Spleen (tissue), 13 donors: ENCODE measurements at places on chromosomes 3 and 15. TPM values are rescaled to one million over a fixed set of nuclear protein-coding genes. Genes with fewer than 3 reads are reported as not detected.

Gene GCNT3
- polyA plus RNA-seq: 0.22 TPM

GRCh38 chr3:111769110-111769991 lies 89.7 kb upstream of the PHLDB2 start:
- no peaks in the 10 kb centered on the region for H3K36me3 ChIP-seq
- no peaks in the 10 kb centered on the region for H3K4me1 ChIP-seq
- no peak overlapping the region for H3K27ac ChIP-seq
- no peak for DNase-seq
- H3K27me3 ChIP-seq: no peaks in the 10 kb centered on the region

DNA sequence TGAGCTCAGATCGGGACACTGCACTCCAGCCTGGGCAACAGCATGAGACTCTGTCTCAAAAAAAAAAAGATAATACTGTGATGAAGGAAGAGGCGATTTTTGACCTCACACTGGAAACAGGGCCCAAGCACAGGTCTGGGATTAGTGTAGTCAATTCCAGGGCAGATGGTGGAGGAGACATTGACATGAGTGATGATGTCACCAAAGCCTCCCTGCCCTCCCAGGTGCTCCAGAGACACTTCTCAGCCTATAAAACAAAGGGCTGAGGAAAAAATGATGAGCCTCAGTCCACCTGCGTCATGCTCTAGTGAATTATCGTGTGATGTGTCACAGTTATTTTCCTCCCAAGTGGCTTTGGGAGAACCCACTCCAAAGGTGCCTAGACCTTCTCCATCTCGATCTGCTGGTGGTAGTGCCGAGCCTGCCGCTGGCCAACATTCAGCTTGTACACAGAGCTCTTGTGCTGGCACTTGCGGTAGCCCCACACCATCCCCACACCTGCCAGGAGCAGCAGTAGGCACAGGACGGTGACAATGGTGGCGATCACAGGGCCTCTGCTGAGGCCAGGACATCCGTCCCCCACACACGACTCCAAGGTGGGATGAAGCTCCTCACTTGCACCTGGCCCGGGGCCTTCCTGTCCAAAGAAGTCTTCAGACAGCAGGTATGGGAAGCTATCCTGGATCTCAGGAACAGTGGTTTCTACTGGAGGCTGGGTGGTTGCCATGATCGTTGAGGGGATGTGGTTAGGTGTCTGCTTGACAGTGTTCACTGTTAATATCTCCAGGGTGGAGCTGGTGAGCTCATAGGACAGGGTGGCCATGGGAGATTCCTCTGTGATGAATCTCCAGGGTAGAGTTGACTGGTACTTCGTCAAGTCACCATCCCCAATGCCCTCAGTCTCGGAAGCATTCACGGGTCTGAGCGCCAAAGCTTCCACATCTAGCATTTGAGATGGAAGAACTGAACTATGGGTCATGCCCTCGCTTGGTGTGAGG lies 38.8 kb downstream of the CRTAP start:
- H3K27ac ChIP-seq: no peak overlapping the region
- no peak for DNase-seq
- H3K27me3 ChIP-seq: no peaks in the 10 kb centered on the region
- H3K4me1 ChIP-seq: no peaks in the 10 kb centered on the region
- H3K4me3 ChIP-seq: no peak overlapping the region
- no peaks in the 10 kb centered on the region for H3K36me3 ChIP-seq

Gene CLDN1
- 0.91 TPM for polyA plus RNA-seq
